ENCODE measurements at places on chromosomes 1 and 21. TPM values are rescaled to one million over a fixed set of nuclear protein-coding genes. Genes with fewer than 3 reads are reported as not detected.

The CFHR1 gene
- polyA plus RNA-seq = 3.7 TPM

The LYPD8 gene
- polyA plus RNA-seq = not detected

The GRIK3 gene
- 3.8 TPM for polyA plus RNA-seq

The PGLYRP3 gene
- polyA plus RNA-seq = not detected

The PLA2G2F gene
- 0.13 TPM for polyA plus RNA-seq

DNA sequence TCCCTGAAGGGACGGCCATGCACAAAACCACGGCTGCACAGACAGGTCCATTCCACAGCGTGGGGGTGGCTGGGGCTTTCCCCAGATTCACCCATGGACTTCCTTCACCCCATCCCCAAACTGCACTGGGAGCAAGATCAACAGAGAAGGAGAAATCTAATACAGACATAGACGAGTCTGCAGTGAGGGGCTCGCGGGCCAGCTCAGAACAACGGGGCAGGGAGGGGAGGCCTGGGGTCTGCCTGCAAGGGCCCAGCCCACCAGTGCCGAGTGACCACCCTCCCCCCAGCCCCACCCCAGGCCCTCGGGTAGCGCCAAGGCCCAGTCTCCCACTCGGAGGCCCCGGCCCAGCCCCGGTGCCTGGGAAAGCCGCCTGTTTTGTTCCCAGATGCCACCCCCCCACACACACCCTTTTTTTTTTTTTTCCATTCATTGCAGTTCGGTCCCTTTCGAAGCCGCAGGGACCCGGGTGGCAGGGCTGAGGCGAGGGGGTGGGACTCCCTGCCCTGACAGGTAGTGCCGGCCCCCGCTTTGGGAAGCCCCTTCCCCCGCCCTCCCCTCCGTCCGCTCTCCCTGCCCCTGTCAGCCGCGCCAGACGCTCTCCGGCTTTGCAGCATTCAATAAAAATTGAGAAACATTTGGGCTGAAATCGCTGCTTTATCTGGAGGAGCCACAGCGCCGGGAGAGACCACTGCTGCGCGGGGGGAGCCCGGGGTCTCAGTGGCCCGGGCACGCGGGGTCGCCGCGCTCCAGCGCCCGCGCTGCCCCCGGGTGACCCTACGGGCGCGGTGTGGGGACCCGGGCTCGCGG is 543 bp upstream of the EPHB2 start:
- DNase-seq = no peak

DNA sequence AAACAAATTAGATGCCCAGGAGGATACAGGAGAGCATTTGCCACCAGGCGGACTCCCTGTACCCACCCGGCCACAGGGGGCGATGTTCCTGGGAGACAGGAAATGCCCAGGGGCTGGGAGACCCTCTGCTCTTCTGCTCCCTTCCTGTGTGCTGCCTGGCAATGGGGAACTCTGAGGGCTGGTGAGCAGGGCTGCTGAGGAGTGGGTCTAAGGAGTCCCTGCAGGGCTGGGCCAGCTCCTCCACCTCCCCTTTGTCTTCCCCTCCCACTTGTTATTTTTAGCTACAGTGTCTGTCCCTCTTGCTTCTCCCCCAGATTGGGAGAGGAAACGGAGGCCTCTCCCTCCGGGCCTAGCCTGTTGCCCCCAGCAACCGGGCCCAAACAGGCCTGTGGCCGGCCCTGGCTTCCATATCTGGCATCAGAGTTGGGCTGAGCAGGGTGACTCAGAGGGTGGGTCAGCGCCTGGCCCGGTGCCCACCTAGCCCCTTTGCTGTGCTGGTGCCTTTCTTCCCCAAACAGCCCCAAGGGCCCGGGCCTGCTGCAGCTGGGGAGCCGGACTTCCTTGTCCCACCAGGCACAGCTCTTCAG is 11.6 kb downstream of the LMNA start:
- no peak for DNase-seq

GRCh38 chr1:168180148-168180524 is 1.4 kb downstream of the TIPRL start:
- no peak for DNase-seq

GRCh38 chr1:98557895-98558294 is 103.6 kb upstream of the SNX7 start:
- DNase-seq = no peak

All from left renal pelvis (tissue), 4 donors.